ENCODE measurements at places on chromosomes 1 and 21.

DNA sequence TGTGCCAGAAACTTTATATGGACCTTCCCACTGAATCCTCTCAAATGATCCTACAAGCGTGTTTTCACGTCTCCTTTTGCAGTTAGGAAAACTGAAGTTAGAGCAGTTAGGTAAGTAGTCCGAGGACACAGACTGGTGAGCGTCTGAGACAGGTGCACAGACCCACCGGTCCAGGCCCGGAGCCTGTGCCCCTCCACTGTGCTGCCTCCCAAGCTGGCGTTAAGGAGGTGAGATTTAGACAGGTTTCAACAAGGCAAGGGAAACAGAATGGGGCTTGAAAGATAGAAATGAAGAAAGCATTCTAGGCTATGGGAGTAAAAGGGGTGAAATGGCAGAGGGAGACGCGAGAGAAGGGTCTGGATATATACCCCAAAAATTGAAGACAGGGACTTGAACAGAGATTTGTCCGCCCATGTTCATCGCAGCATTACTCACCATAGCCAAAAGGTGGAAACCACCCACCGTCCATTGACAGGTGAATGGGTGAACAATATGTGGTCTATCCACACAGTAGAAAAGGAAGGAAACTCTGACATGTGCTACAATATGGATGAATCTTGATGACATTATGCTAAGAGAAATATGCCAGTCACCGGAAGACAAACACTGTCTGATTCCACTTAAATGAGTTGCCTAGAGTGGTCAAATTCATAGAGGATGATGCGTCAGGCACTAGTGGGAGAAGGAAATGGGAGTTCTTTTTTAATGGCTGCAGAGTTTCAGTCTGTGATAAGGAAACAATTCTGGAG is 15.7 kb upstream of the PKP1 start:
- peak; percentile 85 for DNase-seq

DNA sequence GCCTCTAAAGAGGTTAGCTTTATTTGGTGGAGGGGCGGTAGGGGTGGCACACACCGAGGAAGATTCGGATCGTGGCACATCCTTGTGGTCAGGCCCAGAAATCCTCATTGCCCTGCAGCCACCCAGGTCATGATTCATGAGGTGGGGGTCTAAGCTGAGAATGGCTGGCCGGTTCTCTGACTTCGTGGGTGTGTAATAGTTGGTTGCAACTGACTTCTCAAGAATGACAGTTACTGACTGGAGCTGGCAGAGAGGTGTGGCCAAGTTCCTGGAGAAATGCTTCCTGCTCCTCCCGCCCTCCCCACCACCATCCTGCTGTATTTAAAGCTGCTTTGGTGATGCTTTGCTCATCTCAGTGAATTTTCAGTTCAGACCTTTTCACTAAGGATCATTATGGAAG is 198.6 kb downstream of the KIF26B start:
- no peak for DNase-seq

DNA sequence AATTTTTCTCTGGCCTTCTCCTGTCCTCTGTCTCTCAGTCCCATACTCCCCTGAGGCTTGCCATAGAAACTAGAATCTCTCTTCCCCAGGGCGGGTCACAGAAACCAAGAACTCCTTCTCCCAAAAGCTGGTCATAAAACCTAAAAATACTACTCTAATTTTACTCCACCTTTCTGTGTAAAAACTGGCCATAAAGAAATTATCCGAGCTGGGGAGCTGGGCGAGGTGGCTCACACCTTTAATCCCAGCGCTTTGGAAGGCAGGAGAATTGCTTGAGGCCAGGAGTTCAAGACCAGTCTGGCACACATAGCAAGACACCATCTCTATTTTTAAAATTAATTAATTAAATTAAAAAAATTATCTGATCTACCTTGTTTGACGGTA is 3.0 kb downstream of the ALG14 start:
- DNase-seq = no peak

DNA sequence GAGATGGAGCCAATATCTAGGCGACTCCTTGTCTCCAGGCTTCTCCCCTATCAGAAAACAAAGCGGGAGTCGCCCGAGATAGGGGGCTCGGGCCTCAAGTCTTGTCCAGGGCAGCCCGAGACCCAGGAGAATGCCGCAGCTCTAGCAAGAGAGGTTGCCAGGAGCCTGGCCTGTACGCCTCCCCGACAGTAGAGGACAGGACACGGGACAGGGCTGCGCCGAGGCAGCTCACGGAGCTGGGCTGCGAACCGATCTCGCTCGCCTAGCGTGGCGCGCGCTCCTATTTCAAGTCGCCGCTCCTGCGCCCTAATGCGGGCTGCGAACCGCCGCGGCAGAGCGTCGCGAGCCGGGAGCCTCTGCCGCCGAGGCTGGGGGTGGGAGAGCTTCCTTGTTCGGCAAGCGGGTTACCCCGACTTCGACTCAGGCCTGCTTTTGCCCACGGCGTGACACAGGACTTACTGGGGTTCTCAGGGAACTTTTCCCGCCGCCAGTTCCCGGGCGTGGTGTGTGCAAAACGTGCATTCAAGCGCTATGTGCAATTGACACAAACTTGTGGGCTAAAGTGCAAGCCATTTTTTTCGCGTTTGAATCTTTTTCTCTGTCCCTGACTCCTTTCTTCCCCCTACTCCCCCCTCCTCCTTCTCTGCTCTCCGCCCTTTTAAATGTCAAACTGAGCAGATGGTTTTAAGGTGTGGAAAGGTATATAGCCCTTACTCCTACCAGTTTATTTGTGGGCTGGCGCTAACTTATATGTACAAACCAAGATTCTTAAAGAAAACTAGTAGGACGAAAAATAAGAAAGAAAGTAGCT is 2.4 kb upstream of the PROX1 start:
- DNase-seq = no peak
